ENCODE measurements at places on chromosomes 7 and 10. TPM values are rescaled to one million over a fixed set of nuclear protein-coding genes. Genes with fewer than 3 reads are reported as not detected.
A peak's percentile ranks its signal among the peaks of the same experiment; 100 is the strongest.

- H3K4me1 ChIP-seq = no peaks in the 10 kb centered on the region
- H3K27me3 ChIP-seq = no peaks in the 10 kb centered on the region
- no peak overlapping the region for H3K4me3 ChIP-seq
- DNase-seq = peak; percentile 56
Observed at GRCh38 chr10:480928-481552, 208.4 kb downstream of the DIP2C start.

- H3K27me3 ChIP-seq = no peaks in the 10 kb centered on the region
- no peaks in the 10 kb centered on the region for H3K36me3 ChIP-seq
- H3K4me1 ChIP-seq = peaks cover 14% of the 10 kb centered on the region
- no peak overlapping the region for H3K27ac ChIP-seq
Observed at GRCh38 chr7:139246905-139247304, 15.9 kb downstream of the UBN2 start.

GRCh38 chr10:118977835-118978234 lies 51.7 kb upstream of the NANOS1 start:
- H3K27ac ChIP-seq = no peak overlapping the region
- H3K27me3 ChIP-seq = no peaks in the 10 kb centered on the region

- H3K27ac ChIP-seq = no peak overlapping the region
- no peak overlapping the region for H3K4me3 ChIP-seq
- H3K4me1 ChIP-seq = no peaks in the 10 kb centered on the region
Observed at GRCh38 chr7:86785641-86786040, 141.9 kb downstream of the GRM3 start.

DNA sequence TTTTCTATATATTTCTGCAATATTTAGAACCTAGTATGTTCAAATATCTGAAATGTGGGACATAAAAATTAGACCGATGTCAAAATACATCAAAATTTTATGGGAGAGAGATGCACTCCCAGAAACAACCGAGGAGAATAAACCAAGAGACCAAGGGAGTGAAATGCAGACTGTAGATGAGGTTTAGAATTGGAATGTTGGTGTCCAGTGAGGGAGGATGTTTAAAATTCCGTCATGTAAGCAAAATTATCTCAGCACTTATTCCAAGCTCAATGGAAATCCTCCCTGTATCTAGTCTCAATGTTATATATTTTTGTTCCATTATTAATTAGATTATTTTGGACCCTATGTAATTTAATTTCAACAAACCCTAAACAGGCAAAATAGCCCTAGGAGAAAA lies 61.9 kb upstream of the MAGI2 start:
- H3K27me3 ChIP-seq = no peaks in the 10 kb centered on the region
- H3K4me1 ChIP-seq = no peaks in the 10 kb centered on the region
- H3K4me3 ChIP-seq = no peak overlapping the region
- DNase-seq = no peak
- H3K36me3 ChIP-seq = no peaks in the 10 kb centered on the region
- no peak overlapping the region for H3K27ac ChIP-seq

DNA sequence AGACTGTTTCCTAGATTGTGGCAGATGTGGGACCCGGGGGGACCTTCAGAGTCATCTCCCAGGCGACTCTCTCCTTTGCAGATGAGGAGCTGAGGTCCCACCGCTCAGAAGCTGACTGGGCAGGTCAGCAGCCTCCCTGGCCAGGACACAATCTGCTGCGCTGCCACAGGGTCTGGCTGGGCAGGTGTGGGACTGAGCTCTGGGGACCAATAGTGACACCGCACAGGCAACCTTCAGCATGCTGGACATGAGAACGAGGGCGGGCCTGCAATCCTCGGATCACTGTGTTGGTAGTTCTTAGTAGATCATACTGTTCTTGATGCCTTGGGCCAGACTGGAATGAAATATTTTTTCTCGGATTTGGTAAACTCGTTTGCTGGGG lies 20.5 kb upstream of the CRYGN start:
- no peaks in the 10 kb centered on the region for H3K27me3 ChIP-seq
- no peaks in the 10 kb centered on the region for H3K36me3 ChIP-seq
- DNase-seq = peak; percentile 76
- H3K4me1 ChIP-seq = peaks cover 19% of the 10 kb centered on the region
- H3K27ac ChIP-seq = peak overlapping the region; percentile 93

GRCh38 chr10:108850138-108850854 lies 1073.0 kb downstream of the XPNPEP1 start:
- no peak for DNase-seq
- no peak overlapping the region for H3K4me3 ChIP-seq
- no peaks in the 10 kb centered on the region for H3K36me3 ChIP-seq
- H3K27ac ChIP-seq = no peak overlapping the region
- no peaks in the 10 kb centered on the region for H3K27me3 ChIP-seq

GRCh38 chr10:1251769-1252168 lies 195.6 kb downstream of the WDR37 start:
- H3K36me3 ChIP-seq = no peaks in the 10 kb centered on the region
- H3K27ac ChIP-seq = no peak overlapping the region
- H3K4me3 ChIP-seq = no peak overlapping the region
- H3K4me1 ChIP-seq = no peaks in the 10 kb centered on the region
- DNase-seq = no peak

- no peaks in the 10 kb centered on the region for H3K27me3 ChIP-seq
- no peak overlapping the region for H3K27ac ChIP-seq
- no peak overlapping the region for H3K4me3 ChIP-seq
- DNase-seq = no peak
- no peaks in the 10 kb centered on the region for H3K4me1 ChIP-seq
Observed at GRCh38 chr7:46076527-46076926, 155.5 kb upstream of the IGFBP3 start.

- no peak overlapping the region for H3K4me3 ChIP-seq
- no peaks in the 10 kb centered on the region for H3K27me3 ChIP-seq
- no peak overlapping the region for H3K27ac ChIP-seq
- no peak for DNase-seq
- H3K36me3 ChIP-seq = no peaks in the 10 kb centered on the region
Observed at GRCh38 chr10:23448802-23449570, 10.1 kb downstream of the OTUD1 start.

- H3K27me3 ChIP-seq = no peaks in the 10 kb centered on the region
- peak; percentile 18 for DNase-seq
- H3K4me1 ChIP-seq = no peaks in the 10 kb centered on the region
- no peaks in the 10 kb centered on the region for H3K36me3 ChIP-seq
- H3K27ac ChIP-seq = no peak overlapping the region
Observed at GRCh38 chr7:71868797-71869196, 543.3 kb downstream of the CALN1 start.

GRCh38 chr10:123146894-123147634 lies 872 bp upstream of the HMX2 start:
- peaks cover 98% of the 10 kb centered on the region for H3K27me3 ChIP-seq
- peaks cover 32% of the 10 kb centered on the region for H3K4me1 ChIP-seq
- H3K27ac ChIP-seq = no peak overlapping the region
- no peak overlapping the region for H3K4me3 ChIP-seq

DNA sequence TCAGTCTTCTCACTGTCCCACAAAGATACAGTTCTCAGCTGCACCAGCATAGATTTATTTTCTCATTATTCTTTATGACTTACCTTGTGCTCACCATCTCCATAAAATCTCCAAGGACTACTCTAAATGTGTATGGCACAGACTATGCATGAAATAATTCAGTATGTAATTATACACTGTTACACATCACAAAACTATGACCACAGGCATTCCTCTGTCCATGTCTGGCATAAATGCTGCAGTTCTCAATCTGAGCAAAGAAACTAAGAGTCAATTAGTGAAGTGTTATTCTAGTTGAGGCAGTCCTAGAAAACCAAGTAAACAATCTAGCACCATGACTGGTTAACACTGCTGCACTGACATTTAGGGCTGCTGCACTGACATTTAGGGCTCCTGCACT lies 2.7 kb downstream of the CYCS start:
- peaks cover 10% of the 10 kb centered on the region for H3K4me1 ChIP-seq
- no peak for DNase-seq
- no peak overlapping the region for H3K4me3 ChIP-seq

DNA sequence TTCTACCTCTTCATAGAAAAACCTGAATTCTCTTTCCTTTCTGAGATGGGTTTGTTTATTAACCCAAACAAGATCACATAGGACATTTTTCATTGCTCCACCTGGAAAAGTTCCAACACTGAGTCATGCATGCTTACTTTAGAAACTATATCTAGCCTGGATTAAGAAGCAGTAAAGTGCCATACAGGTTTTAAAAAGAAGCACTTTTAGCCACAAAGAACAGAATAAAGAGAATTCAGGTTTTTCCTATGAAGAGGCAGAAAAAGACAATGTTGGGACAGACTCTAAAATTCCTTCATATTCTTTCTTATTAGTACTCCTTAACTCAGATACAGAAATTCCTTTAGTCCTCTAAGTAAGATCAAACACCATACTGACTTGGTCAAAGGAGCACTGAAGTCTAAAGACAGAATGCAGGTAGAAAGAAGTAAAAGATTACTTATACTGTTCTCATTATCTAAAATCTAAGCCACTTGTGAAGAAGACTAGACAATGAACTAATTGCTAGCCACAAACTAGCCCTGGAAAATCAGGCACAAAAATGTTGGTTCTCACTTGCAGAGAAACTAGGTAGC lies 241.3 kb downstream of the ANK3 start:
- H3K27ac ChIP-seq = no peak overlapping the region
- no peaks in the 10 kb centered on the region for H3K36me3 ChIP-seq
- H3K4me3 ChIP-seq = no peak overlapping the region
- no peaks in the 10 kb centered on the region for H3K27me3 ChIP-seq
- peak; percentile 14 for DNase-seq

DNA sequence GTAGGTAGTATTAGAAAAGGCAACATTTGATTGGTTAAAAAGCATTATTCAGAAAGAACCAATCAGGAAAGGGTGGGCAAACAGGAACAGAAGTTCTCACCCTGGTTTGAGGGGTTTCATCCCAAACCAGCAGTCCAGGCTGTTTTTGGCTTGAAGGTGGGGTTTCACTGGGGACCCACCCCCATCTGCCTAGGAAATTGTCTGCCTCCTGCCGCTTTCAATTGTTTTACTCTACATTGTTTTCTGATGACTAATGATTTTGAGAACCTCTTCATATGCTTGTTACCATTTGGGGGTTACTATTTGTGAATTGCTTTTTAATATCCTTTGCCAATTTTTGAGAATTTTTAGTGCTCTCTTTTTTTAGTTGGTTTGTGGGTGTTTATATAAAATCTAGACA lies 3.3 kb upstream of the PCBD1 start:
- no peak overlapping the region for H3K27ac ChIP-seq
- H3K36me3 ChIP-seq = no peaks in the 10 kb centered on the region
- H3K4me1 ChIP-seq = peaks cover 15% of the 10 kb centered on the region
- no peak for DNase-seq
- H3K27me3 ChIP-seq = no peaks in the 10 kb centered on the region

DNA sequence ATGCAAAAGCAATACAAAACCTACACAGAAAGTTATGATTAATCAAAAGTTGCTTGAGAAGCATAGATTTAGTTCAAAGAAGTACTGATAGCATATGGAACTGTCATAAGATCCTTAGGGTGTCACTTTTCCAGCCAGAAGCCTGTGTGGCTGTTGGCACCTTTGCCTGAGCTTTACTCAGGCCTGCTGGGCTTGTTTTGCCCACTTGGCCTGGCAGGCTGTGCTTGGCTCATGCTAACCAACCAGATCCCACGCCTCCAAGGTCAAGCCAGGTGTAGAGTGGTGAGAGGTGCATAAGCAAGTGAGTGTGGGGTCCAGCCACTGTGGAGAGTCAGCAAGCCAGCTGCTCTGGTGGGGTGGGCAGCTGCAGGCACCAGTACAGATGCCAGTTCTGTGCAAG lies 12.0 kb upstream of the LIPA start:
- H3K36me3 ChIP-seq = no peaks in the 10 kb centered on the region
- H3K4me3 ChIP-seq = no peak overlapping the region
- peaks cover 7% of the 10 kb centered on the region for H3K4me1 ChIP-seq
- H3K27ac ChIP-seq = no peak overlapping the region
- no peaks in the 10 kb centered on the region for H3K27me3 ChIP-seq
- no peak for DNase-seq

- no peak overlapping the region for H3K4me3 ChIP-seq
- no peaks in the 10 kb centered on the region for H3K4me1 ChIP-seq
- no peaks in the 10 kb centered on the region for H3K36me3 ChIP-seq
- H3K27me3 ChIP-seq = no peaks in the 10 kb centered on the region
- DNase-seq = no peak
- H3K27ac ChIP-seq = no peak overlapping the region
Observed at GRCh38 chr10:77479586-77479985, 158.0 kb downstream of the KCNMA1 start.

DNA sequence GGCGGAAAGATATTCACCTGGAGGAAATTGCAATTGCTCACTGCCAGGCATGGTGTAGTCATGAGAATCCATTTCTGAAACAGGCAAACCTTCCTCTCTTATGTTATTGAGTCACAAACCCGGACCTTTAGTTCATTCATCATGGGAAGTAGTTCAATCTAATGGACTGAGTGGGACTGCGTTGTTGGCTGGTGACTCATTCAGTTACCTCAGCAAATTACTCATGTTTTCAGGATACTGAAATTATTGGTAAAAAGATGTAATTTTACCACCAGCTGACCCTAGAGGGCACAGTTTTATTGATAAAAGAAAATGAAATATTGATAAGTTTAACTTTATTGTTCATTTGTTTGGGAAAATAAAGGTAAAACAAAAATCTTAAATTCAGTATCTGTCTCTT lies 1194.4 kb upstream of the SORCS1 start:
- no peaks in the 10 kb centered on the region for H3K4me1 ChIP-seq
- no peaks in the 10 kb centered on the region for H3K36me3 ChIP-seq
- DNase-seq = no peak

GRCh38 chr7:46713868-46714596 lies 793.0 kb upstream of the IGFBP3 start:
- H3K27ac ChIP-seq = no peak overlapping the region
- H3K4me3 ChIP-seq = no peak overlapping the region
- no peaks in the 10 kb centered on the region for H3K4me1 ChIP-seq
- DNase-seq = peak; percentile 64

- DNase-seq = no peak
- no peak overlapping the region for H3K27ac ChIP-seq
- H3K4me1 ChIP-seq = no peaks in the 10 kb centered on the region
- H3K36me3 ChIP-seq = no peaks in the 10 kb centered on the region
Observed at GRCh38 chr10:22742678-22743077, 28.3 kb upstream of the PIP4K2A start.

The KCNH2 gene
- 4.4 TPM for total RNA-seq

The VPS41 gene
- 65.4 TPM for total RNA-seq

The ZPBP gene
- not detected for total RNA-seq

The SMIM30 gene
- 44.6 TPM for total RNA-seq

The UCN3 gene
- not detected for total RNA-seq

The GPNMB gene
- total RNA-seq = 39.9 TPM

The MRC1 gene
- total RNA-seq = 107 TPM

The TMEM178B gene
- 0.95 TPM for total RNA-seq

The ATRNL1 gene
- total RNA-seq = 217 TPM

The CPA2 gene
- 0.32 TPM for total RNA-seq

The GTPBP4 gene
- 26.8 TPM for total RNA-seq

The KLF6 gene
- 48.0 TPM for total RNA-seq

The AP5Z1 gene
- total RNA-seq = 48.2 TPM

The NKX6-2 gene
- total RNA-seq = not detected

The TPK1 gene
- total RNA-seq = 10.3 TPM

The UNC5B gene
- 9.7 TPM for total RNA-seq
